ENCODE measurements at places on chromosomes 16 and 17. TPM values are rescaled to one million over a fixed set of nuclear protein-coding genes. Genes with fewer than 3 reads are reported as not detected.
A peak's percentile ranks its signal among the peaks of the same experiment; 100 is the strongest.

GRCh38 chr17:81511804-81512561 is 616 bp downstream of the ACTG1 start:
- H3K4me1 ChIP-seq: peaks cover 24% of the 10 kb centered on the region
- DNase-seq: peak; percentile 91
- H3K27me3 ChIP-seq: no peaks in the 10 kb centered on the region
- peak overlapping the region; percentile 58 for H3K27ac ChIP-seq
- peaks cover 39% of the 10 kb centered on the region for H3K36me3 ChIP-seq
- peak overlapping the region; percentile 96 for H3K4me3 ChIP-seq

GRCh38 chr16:46903255-46903905 is 19.2 kb downstream of the GPT2 start:
- H3K27me3 ChIP-seq: no peaks in the 10 kb centered on the region
- H3K27ac ChIP-seq: no peak overlapping the region
- no peak for DNase-seq

- no peaks in the 10 kb centered on the region for H3K4me1 ChIP-seq
- no peaks in the 10 kb centered on the region for H3K36me3 ChIP-seq
- H3K4me3 ChIP-seq: peak overlapping the region; percentile 66
- peak; percentile 100 for DNase-seq
- no peak overlapping the region for H3K27ac ChIP-seq
Measured at GRCh38 chr17:81119223-81120148, 45.8 kb upstream of the PVALEF start.

DNA sequence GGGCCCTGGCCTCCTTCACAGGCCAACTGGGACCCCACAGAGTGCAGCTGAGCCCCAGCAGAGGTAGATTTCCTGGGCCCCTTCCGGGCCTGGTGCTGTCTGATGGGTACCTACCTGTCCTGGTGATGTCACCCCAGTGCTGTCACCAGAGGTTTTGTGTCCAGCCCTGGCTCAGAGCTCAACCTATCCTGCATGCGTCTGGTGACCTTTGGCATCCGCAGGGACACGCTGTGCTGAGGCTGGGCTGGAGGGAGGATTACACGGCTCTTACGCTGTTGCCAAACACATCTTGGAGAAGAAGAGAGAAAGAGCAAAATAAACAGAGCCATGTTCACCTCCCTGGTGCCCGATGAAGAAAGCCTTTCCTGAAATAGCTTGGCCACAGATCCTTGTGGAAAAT is 70.6 kb upstream of the MED9 start:
- H3K36me3 ChIP-seq: no peaks in the 10 kb centered on the region
- DNase-seq: no peak
- H3K4me3 ChIP-seq: no peak overlapping the region

DNA sequence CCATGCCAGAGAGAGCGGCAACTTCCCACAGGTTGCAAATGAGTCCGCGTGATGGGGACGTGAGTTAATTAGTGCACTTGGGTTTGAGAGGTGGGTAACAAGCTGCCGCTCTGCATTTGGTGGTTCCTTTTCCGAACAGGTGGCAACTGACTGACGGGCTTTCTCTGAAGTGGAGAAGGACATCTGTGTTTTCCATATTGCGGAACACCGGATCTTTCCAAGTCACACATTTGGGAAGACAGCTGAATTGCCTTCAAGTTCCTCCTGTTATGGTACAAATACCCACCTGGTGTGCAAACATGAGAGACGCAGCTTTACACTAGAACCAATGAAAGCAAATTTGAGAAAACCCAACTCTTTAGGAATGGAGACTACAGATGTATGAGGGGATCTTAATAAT is 451.3 kb upstream of the ZFHX3 start:
- H3K27me3 ChIP-seq: no peaks in the 10 kb centered on the region
- H3K4me1 ChIP-seq: no peaks in the 10 kb centered on the region
- H3K36me3 ChIP-seq: no peaks in the 10 kb centered on the region
- no peak overlapping the region for H3K27ac ChIP-seq
- no peak overlapping the region for H3K4me3 ChIP-seq

Gene KRTAP2-1
- not detected for total RNA-seq

Gene TNS4
- under 0.01 TPM for total RNA-seq

Measured in osteoblast (primary cell).